T-helper 17 cell (primary cell): ENCODE measurements at places on chromosomes 5 and 9. TPM values are rescaled to one million over a fixed set of nuclear protein-coding genes. Genes with fewer than 3 reads are reported as not detected.

DNA sequence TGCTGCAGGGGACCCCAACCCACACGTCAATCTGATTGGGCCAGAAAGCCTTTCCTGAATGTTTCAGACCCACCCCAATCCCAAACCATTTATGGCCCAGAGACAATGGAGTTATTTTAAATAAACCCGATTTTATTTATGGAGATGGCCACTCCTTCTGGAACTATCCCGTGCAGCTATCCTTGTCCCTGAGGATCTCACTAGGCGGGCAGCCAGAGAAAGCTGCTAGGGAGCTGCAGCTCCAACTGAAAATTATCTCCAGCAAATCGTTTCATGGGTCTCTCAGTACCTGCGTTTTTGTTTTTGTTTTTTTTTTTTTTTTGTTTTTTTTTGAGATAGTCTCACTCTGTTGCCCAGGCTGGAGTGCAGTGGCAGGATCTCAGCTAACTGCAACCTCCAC lies 23.0 kb downstream of the C1QTNF2 start:
- no peaks in the 10 kb centered on the region for H3K27me3 ChIP-seq
- no peaks in the 10 kb centered on the region for H3K36me3 ChIP-seq
- H3K4me1 ChIP-seq, result peaks cover 5% of the 10 kb centered on the region
- no peak for DNase-seq
- H3K4me3 ChIP-seq, result no peak overlapping the region

SPINK13 gene
- not detected for total RNA-seq

DNA sequence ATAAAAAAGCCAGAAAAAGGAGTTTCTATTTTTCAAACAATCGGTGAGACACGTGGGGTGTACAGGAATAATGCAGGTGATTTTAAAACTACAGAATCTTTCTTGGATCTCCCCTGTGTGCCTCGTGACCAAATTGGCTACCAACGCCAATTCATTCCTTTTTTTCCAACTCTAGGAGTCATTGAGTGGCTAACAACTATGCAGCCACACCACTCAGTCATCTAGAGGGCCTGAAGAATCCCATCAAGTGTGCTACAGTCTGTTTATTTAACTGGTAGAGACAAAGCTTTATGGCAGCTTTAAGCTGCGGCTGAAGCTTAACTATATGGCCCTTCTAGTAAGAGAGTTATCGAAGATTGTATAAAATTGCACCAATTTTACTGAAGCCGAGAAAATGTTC lies 113.1 kb upstream of the NIPBL start:
- no peaks in the 10 kb centered on the region for H3K4me1 ChIP-seq
- no peak for DNase-seq
- no peak overlapping the region for H3K4me3 ChIP-seq
- peaks cover 27% of the 10 kb centered on the region for H3K27me3 ChIP-seq

- DNase-seq, result no peak
- H3K27me3 ChIP-seq, result no peaks in the 10 kb centered on the region
- no peak overlapping the region for H3K4me3 ChIP-seq
Measured at GRCh38 chr5:158406884-158407823, 548.2 kb upstream of the CLINT1 start.

GRCh38 chr5:148012801-148013200 lies 51.0 kb upstream of the SPINK5 start:
- no peak overlapping the region for H3K27ac ChIP-seq
- no peak for DNase-seq
- no peak overlapping the region for H3K4me3 ChIP-seq
- H3K27me3 ChIP-seq, result no peaks in the 10 kb centered on the region

DNA sequence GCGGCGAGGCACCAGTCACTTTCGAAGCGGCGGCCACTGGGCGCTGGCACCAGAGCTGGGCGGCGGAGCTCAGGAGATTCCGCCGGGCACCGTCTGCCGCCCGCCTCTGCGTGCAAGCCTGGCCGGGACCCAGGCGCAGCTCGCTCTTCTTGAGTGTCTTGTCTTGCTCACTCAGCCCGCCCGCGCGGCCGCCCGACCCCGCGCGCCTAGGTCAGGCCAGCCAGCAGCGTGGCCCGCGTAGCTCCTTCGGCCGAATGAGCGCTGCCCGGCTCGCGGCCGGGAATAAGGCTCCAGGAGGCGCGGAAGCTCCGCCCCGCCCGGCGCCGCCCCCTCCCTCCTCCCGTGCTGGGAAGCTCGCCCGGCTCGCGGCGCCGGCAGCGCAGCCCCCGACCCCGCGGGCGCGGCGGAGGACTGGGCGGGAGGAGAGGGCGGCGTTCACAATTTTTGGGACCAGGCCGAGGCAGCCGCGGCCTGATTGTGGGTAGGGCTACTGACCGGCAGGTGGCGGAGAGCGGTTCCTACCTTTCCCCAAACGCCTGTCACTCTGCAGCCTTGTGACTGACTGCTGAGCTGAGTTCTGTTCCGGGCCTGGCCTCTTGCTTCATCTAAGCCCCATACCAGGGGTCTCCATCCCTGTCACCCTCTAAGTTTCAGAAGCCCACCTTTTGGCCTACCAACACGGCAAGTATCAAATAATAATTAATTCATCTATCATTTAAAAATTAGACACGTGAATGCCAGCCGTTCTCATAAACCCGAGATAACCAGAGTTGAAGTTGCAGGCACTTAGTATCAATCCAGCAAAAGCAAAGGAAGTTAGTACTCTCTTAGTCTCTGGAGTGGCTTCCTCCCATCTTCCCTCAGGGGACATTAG lies at the start of gene HBEGF:
Gene HBEGF (minus strand): TSS at position 256 of the 874 bp plus-strand sequence. CDS start 275 bp downstream, outside the sequence.
- peak within 1 kb of the TSS; percentile 14 for H3K27ac ChIP-seq
- DNase-seq, result peak; percentile 57
- peak within 1 kb of the TSS; percentile 89 for H3K4me3 ChIP-seq
- H3K36me3 ChIP-seq, result peaks cover 2% of the 10 kb centered on the region

DNA sequence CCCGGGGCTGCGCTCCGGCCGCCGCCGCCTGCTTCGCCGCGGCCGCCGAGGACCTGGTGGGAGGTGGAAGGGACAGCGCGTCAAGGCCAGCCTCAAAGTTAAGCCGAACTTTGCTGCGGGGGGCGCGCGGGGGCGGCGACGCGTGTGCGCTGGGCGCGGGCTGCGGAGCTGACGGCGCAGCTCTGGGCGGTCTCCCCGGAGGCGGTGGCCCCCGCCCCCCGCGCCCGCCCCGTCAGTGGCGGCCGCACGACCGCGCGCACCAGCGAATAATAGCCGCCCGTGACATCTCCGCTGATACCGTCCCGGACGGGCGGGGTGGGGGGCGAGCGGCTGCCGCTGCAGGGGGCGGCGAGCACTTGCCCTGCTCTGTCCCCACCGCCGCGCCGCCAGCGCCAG lies 579 bp upstream of the FAM78A start:
- H3K27ac ChIP-seq, result no peak overlapping the region
- H3K4me1 ChIP-seq, result peaks cover 37% of the 10 kb centered on the region
- peaks cover 6% of the 10 kb centered on the region for H3K36me3 ChIP-seq
- peak overlapping the region; percentile 19 for H3K4me3 ChIP-seq
- peaks cover 4% of the 10 kb centered on the region for H3K27me3 ChIP-seq
